Activated CD8-positive, alpha-beta T cell treated with anti-CD3 and anti-CD28 coated beads, Interleukin-2, amount 10 ng/mL, durations not matched to agents 7 days and 5 days (primary cell): ENCODE measurements at places on chromosomes 4 and X.

DNA sequence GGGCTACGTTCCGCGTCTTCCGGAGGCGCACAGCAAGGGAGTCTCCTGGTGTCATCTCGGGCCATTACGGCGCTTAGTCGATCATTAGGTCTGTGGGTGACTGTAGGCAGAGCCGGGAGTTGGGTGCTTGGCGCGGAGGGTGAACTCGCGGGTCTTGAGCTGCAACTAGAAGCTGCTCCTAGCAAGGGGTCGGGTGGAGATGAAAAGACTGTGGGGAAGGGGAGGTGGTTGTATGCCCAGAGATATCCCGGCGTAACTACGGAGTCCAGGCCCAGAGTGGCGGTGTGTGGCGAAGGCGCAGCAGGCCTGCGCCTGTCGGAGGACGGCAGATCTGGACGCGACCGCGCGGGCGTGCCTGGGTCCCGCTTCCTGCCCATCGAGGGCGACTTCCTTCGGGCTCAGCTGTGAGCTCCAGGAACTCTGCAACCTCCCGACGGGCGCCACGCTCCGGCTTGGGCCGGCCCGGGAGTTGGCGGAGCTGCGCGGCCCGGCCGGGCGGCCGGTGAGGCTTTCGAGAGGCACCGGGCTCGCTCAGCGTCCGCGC is 2.7 kb upstream of the NKX3-2 start:
- no peak for DNase-seq

GRCh38 chr4:116469582-116469981 is 615.8 kb downstream of the TRAM1L1 start:
- no peak for DNase-seq

DNA sequence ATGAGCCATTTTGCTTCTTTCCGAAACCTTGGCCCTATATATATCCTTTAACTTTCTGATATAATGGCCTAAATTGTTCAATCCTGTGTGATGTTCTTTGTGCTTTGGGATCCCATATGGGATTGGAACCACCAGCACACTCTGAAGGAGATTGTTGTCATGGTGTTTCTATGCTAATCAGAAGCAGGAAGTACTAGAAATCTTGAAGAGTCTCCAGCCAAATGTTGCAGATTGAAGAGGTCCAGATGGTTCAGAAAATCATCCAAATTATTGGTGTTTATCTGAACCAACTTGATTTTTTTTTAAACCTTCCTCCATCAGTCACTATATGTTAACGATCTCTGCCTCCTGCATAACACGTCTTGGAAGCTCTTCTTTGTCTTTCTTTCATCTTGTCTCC is 72.8 kb downstream of the KIT start:
- no peak for DNase-seq

DNA sequence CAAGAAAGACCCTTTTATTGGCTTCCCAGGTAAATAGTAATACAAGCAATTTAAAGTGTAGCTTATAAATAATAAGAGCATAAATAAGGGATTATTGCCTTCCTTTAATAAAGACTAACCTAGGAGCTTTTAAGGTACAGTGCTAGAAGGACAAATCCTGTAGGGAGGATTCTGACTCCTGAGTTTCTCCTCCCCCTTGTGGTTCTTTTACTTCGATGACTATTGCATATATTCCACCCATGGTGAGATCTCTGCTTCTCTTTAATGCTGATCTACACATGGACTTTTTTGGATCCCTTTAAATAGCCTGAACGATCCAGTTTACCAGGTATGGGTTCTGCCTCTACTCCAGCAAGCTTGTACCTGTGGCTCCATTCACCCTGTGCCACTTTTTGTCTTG is 2.5 kb downstream of the GALNT7 start:
- no peak for DNase-seq

- DNase-seq, result no peak
Observed at GRCh38 chrX:18461431-18461830, 36.0 kb downstream of the CDKL5 start.

- no peak for DNase-seq
Observed at GRCh38 chrX:120672389-120672788, 42.5 kb upstream of the C1GALT1C1 start.

DNA sequence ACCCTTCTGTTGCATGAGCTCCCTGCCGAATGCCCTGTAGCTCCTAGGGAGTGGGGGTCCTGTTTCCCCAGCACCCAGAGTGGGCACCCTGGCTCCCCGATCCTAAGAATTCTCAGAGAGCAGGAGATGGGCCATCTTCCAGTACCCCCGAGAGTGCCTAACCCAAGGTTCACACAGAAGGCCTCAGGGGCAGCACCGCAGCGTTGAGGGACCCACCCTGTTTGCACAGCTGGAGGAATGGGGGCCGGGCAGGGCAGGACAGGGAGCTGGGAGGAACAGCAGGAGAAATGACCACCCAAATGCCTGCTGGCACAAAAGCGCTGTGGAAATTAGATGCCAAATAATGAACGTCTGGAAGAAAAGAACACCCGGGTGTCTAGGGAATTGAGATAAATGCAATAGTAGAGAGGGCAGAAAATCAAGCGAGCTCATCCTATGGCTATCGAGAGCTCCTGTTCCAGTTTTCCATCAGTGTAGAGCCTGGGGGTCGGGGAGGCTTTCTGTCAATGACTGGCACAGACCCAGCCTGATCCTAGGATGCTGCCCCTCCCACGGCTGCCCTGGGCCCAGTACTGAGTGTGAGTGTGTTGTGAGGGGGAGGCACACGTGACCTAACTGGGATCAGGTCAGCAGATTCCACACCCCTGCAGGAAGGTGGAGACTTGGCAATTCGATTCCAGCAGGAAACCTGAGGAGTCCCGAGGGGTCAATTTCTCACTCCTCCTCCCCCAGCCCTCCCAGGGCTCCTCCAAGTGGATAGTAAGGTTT is 25.7 kb downstream of the SEPTIN6 start:
- DNase-seq, result no peak

DNA sequence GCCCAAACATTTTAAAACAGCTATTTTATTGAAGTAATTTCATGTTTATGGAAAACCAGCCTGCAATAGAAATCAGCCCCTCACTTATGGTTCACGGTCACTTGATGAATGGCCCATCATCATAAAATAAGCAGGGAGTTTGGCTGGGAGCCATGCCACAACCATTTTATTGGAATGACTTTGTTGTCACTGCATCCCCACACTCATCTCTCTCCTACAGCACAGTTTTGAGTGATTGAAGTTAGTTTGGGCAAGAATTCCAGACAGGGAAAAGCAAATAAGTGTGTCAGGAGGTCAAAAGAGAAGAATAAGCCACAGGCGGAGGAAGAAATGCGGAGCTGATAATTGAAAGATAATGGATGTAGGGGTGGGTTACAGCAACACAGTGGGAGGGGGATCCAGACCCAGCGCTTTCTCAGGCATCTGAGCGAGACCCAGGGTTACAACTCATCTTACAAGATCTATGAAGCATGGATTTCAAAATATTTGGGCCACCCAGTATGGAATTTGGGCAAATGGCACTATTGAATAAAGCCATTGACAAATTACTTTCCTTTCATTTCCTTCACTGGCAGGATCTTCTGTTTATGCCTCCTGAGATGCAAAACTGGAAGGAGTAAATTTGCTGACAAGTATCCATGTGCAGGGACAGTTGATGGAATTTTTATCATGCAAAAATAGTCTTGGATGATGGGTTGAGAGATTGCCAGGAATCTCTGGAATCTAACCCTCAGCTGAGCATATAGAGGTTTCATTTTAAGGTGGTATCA is 100.8 kb downstream of the SHROOM3 start:
- no peak for DNase-seq
